GM23248 (cell line): ENCODE measurements at places on chromosomes 12 and 14. TPM values are rescaled to one million over a fixed set of nuclear protein-coding genes. Genes with fewer than 3 reads are reported as not detected.

Gene LBHD2
- polyA plus RNA-seq = not detected in 2 replicates

Gene SERPINA3
- 0.75 and 0.85 TPM in 2 replicates for polyA plus RNA-seq

Gene KCTD10
- polyA plus RNA-seq = 81.1 and 83.4 TPM in 2 replicates

Gene CCDC175
- polyA plus RNA-seq = not detected in 2 replicates

Gene DEGS2
- not detected in 2 replicates for polyA plus RNA-seq

Gene KLRF2
- polyA plus RNA-seq = not detected in 2 replicates

Gene ACSM4
- polyA plus RNA-seq = not detected in 2 replicates

Gene SCN8A
- polyA plus RNA-seq = 4.4 and 6.7 TPM in 2 replicates

Gene TMEM132C
- polyA plus RNA-seq = not detected in 2 replicates

Gene ENDOU
- polyA plus RNA-seq = 0.10 TPM in 1 of 2 replicates, not detected in the other

Gene METTL1
- 29.8 and 33.2 TPM in 2 replicates for polyA plus RNA-seq

Gene PRIMA1
- polyA plus RNA-seq = not detected in 2 replicates

Gene P2RX7
- polyA plus RNA-seq = 0.15 and 0.53 TPM in 2 replicates

Gene LRRIQ1
- 0.88 and 1.3 TPM in 2 replicates for polyA plus RNA-seq

Gene CPNE8
- 2.4 and 3.5 TPM in 2 replicates for polyA plus RNA-seq

Gene PHETA1
- polyA plus RNA-seq = 6.6 and 7.9 TPM in 2 replicates
